ENCODE measurements at places on chromosomes 5 and 9.

GRCh38 chr9:128250839-128251731, 24.7 kb downstream of the GOLGA2 start:
- DNase-seq = no peak

- DNase-seq = no peak
Observed at GRCh38 chr5:18772475-18772874, 1138.2 kb downstream of the TAF11L14 start.

DNA sequence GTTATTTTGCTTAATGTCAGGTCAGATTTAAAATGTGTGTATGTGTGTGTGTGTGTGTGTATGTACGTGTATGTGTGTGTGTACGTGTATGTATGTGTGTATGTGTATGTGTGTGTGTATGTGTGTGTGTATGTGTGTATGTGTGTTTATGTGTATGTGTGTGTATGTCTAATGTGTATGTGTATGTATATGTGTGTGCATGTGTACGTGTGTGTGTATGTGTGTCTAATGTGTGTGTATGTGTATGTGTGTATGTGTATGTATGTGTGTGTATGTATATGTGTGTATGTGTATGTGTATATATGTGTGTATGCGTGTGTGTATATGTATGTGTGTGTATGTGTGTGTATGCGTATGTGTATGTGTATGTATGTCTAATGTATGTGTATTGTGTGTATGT, 125.1 kb upstream of the PHYKPL start:
- no peak for DNase-seq

- peak; percentile 62 for DNase-seq
Observed at GRCh38 chr5:112995764-112996618, 19.4 kb downstream of the DCP2 start.

DNA sequence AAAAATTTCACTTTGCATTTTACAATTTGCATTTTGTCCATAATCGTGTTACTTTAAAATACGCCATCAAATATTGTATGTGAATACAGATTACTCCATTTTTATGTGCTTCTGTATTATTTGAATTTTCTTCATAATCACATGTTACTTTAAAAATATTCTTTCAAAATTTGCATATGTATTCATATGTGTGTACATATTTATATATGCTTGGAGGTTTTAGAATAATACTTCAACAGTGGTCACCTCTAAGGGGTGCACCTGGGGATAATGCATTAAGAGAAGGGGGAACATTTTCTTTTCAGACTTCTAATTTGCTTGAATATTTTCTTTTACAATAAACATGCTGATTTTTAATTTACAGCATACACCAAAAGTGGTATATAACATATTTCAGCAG, 21.9 kb upstream of the ELL2 start:
- DNase-seq = no peak

GRCh38 chr5:86979811-86980411, 287.8 kb upstream of the RASA1 start:
- no peak for DNase-seq

DNA sequence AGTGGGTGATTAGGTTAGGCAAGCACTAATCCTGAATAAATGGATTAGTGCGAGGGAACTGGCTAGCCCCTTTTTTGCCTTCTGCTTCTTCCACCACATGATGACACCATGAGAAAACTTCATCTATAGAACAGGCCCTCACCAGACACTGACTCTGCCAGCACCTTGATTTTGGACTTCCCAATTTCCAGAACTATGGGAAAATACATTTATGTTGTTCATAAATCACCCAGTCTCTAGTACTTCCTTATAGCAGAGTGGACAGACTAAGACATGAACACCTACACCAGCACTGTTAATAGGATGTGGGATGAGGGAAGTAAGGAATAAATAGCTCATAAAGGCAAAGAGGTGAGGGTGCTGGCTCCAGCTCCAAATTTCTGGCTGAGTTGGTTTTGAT, 1.4 kb downstream of the ZNF622 start:
- DNase-seq = no peak

- DNase-seq = no peak
Observed at GRCh38 chr9:126523611-126524111, 90.1 kb upstream of the LMX1B start.

GRCh38 chr5:139134906-139135305, 63.3 kb downstream of the SIL1 start:
- no peak for DNase-seq

GRCh38 chr9:95864852-95865580, 10.5 kb upstream of the ERCC6L2 start:
- no peak for DNase-seq

GRCh38 chr5:131163276-131164119, 1.6 kb downstream of the HINT1 start:
- no peak for DNase-seq

DNA sequence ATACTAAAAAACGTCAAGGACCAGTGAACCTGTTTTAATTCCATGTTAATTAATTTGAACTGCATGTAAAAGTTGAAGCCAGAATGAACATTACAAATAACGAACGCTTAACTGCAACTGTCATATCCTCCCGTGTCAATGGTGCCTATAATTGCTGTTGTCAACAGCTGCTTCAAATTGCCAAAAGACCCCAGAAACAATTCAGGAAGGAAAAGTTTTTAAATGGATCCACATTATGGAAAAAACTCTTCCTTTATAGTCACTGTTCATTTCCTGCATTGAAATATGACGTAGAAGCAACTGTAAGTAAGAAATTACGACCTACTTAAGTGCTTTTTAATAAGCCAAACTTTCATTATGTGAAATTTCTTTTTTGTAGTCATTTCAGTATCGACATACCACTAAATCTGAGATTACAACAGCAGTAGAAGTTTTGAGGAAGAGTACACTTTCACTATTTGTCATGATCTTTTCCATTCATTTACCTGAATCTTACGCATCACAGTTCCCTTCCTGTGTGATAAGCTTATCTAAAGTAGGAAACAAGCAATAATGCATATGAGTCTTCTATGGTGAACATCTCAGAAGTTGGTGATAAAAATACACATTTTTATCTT, 37.8 kb downstream of the MEF2C start:
- no peak for DNase-seq

GRCh38 chr9:109063760-109064159, 50.5 kb upstream of the CTNNAL1 start:
- DNase-seq = no peak

GRCh38 chr5:153569036-153569435, 78.6 kb downstream of the GRIA1 start:
- no peak for DNase-seq

GRCh38 chr5:175743676-175744210, 85.9 kb downstream of the HRH2 start:
- DNase-seq = no peak

GRCh38 chr9:35116898-35117551, 1.4 kb upstream of the ATOSB start:
- peak; percentile 67 for DNase-seq

DNA sequence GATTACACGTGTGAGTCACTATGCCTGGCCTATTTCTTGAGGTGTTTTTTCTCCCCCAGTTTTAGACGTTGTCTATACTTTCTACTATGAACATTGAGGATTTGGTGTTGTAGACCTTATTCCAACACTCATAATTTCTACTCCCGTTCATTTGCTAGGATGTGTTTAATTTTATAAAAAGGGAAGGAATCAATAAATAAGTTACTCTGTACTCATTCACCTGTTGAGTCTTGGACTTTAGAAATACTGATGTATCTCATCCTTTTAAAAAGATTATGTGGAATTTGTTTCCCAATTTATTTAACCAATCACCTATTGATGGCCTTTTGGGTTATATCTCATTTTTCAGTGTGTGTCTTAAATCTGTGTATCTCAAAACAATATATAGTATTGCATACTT, 3.2 kb downstream of the CDK7 start:
- DNase-seq = no peak

DNA sequence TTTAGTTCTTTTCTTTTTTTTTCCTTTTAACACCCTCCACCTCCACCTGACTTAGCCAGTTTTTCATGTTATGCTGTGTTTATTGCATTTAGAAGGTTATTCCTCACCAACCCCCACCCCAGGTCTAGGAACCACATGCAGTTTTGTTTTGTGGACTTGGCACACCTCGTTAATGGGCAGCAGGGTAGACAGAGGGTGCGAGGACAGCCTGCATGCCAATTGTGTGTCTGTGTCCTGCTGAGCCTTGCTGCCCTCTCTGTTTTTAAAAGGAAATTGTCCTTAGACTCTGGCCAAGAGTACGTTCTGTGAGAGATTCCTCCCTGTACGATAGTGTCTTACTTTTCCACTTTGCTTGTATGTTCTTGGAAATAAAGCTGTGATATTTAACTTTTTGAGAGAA, 13.9 kb downstream of the PIK3R1 start:
- no peak for DNase-seq

GRCh38 chr9:88722753-88723152, 187.8 kb downstream of the NXNL2 start:
- no peak for DNase-seq

- DNase-seq = no peak
Observed at GRCh38 chr5:133932441-133933168, 35.8 kb downstream of the C5orf15 start.

DNA sequence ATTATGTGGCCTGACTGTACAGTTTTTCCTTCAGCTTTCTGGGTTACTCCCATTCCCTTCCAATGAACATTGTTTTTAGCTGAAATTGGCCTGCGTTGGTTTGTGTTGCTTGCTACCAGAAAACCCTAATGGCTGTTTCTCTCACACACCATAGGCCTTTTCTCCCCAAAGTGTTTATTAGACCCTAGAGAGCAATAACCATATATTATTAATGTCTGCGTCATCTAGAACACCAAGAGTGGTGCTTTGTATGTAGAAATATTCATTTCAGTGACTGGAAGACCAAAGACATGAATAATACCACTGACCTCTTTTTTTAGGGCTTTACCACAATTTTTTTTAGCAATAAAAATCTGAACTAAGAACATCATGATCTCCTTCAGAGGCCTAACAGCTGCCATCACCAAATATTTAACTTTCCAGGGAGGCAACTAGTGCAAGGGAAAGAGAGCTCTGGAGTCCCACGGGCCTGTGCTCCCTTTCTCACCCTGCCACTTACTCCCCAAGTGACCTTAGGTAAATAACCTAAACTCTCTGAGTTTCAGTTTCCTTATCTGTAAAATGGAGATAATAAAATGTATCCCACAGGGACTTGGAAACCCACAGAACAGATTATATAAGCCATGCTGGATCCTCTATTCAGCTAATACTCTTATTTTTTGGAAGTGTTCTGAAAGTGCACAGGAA, 201.9 kb upstream of the ISL1 start:
- no peak for DNase-seq

DNA sequence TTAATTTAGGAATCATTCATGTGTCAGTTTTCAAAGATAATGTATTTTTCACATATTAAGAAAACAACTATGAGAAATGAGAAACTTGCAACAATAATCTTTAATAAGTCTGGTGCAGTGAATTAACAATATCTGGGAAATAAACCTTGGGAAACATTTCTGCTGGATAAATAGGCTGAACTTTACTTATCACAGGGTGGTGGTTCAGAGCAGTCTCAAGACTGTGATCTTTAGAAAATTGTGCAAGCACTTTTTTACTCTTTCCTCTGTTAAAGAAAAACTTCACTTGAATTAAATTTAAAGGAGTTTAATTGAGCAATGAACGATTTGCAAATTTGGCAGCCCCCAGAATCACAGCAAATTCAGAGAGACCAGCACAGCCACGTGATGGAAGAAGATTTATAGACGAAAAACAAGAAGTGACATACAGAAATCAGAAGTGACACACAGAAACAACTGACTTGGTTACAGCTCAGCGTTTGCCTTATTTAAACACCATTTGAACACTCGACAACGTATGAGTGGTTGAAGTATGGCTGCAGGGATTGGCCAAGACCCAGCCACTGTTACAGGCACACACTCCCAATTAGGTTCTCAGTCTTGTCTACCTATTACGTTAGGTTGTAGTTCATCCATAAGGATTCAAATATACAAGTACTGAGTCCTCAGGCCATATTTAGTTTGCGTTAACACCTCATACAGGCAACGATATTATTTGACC, 631.9 kb downstream of the SLCO4C1 start:
- DNase-seq = no peak

DNA sequence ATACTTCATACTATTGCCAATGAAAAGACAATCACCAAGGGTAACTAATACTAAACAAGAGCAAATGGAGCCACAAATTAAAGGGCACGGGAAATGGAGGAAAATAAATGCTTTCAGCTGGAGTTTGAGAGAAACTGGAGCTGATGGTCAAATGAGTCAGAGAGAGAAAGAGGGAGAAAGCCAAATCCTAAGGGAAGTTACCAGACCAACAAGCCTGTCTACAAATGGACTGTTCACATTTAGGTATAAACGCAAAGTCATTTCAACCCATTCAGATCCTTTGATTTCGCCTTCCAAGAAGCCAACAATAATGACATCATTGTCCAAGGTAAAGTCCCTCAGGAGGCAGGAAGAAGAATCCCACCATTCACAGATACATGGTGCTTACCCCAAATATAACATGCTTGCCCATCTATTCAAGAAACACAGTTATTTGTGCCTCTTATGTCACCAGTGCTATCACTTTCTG, 351.8 kb downstream of the RAB3C start:
- no peak for DNase-seq

- DNase-seq = no peak
Observed at GRCh38 chr5:130198927-130199326, 294.7 kb downstream of the CHSY3 start.

DNA sequence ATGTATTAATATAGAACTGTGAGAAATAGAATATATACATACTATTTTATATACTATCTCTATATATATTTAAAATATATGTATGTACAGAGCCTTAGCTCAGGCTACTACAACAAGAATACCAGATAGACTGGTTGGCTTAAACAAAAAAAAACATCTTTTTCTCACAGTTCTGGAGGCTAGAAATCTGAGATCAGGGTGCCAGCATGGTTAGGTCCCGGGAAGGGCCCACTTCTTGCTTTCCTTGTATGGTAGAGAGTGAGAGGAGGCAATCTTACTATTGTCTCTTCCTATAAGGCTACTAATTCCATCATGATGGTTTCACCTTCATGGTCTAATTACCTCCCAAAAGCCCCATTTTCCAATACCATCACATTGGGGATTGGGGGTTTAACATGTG, 613.0 kb downstream of the ZNF608 start:
- no peak for DNase-seq

DNA sequence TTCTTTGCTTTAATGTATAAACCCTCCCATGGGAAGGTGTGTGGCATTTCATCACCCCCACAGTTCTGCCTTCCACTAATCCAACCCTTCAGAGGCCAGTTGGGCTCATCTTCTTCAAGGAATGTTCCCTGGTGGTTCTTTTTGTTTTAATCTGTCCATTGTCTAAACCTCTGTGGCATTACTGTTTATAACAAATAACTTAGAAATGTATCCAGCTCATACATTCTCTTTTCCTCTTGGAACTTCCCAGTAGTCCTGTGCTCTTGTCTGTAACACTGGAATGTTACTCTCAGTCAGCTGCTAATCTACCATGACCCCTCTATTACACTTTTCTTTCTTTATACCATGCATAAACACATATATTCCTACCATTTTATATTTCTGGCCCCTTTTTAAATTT, 213.5 kb upstream of the TARS1 start:
- no peak for DNase-seq

Data from stimulated activated CD8-positive, alpha-beta memory T cell treated with anti-CD3 and anti-CD28 coated beads, Interleukin-4, amount 100 ng/mL, for 1 hour (primary cell).